Testis (tissue), 5 donors: ENCODE measurements at places on chromosomes 4 and X. TPM values are rescaled to one million over a fixed set of nuclear protein-coding genes. Genes with fewer than 3 reads are reported as not detected.

- no peak for DNase-seq
Measured at GRCh38 chr4:146959692-146960091, 14.0 kb upstream of the TTC29 start.

DNA sequence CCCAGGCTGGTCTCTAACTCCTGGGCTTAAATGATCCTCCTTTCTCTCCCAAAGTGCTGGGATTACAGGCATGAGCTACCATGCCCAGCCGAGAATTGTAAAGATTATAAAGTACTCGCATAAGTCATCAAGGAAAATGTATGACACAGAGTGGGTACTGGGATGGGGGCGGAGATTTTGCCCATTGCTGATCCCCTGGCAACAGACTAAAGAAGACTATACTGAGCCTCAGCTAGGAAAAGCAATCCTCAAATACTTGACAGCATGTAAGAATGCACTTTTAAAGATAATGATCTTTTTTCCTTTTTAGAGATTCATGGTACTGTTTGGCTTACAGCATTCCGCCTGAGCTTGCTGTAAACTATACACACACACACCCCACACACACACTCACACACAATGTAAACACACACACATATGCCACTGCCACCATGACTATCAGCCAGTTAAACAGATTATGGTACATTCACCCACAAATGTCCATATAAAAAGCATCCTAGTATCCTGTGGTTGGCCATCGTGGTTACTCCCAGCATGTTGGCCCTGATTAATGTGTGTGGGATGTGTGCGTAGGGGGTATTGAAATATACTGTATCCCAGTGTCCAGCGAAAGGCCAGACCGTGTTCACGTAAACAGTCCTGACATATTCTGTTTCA is 113.0 kb downstream of the AMELX start:
- no peak for DNase-seq

GRCh38 chrX:130778773-130779172 is 124.2 kb downstream of the ENOX2 start:
- DNase-seq: no peak

DNA sequence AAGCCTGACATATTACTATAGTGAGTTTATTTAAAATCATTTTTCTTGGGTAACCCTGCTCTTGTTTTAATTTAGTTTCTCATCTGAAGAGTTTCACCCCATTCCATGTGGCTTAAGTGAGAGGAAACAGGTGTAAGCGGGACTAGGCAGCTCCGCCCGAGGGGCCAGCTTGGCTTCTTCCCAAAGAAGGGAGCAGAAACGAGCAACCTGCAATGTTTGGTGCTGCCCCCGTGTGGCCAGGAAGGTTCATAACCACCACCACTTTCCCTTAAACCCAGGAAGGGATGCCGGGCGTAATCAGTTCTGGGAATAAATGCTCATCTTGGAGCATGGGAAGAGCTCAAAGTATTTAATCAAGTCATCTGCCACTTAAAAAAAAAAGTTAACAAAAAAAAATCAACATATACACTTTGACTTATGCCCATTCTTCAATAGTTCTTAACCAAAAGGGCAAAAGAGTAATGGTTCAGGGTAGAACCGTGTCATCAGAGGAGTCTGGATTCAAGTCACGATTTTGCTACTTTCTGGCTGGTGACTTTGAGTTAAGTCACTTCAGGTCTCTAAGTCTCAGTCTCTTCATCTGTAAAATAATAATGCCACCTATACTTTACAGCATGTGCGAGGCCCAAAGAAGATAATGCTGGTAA is 147.9 kb downstream of the NSUN7 start:
- peak; percentile 88 for DNase-seq

AFF2 gene
- total RNA-seq: 21.3 TPM

IBSP gene
- total RNA-seq: not detected

GRCh38 chrX:49664824-49665223 is 31.0 kb downstream of the PAGE1 start:
- DNase-seq: no peak
